H1 (cell line): ENCODE measurements at places on chromosomes 6 and 20. TPM values are rescaled to one million over a fixed set of nuclear protein-coding genes. Genes with fewer than 3 reads are reported as not detected.

DNA sequence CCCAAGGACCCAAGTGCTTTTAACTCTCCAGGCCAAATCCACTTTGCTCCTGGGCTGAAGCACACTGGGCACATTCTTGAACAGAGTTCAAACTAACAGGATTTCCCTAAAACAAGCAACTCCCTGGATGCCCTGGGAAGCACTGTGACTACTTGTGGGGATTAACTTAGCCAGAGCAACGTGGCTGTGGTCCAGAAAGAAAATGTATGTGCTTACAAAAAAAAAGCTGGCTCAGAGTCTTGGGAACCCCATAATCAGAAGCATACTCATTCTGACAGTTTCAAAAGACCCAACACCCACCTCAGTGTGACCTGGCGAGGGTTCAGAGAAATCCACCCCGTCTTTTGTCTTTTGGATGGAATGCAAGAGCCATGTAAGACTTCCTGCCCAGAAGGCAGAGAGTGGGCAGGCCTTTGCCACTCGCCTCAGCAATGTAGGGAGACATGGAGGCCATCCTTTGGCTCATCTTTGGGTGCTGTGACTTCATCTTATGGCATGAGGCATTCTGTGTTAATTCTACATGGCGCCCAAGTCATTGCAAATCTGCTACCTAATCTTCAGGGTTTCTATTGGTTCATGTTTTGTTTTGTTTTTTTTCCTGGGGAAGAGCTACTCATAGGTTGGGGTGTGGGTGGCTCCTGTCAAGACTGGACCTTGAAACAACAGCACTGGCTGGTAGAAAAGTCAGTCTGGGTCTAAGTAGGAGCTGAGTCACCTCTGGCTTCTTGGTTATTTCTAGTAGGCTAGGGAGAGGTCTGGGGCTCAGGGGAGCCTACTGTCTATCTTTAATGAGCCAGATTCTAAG is 248.6 kb upstream of the SUPT3H start:
- no peak overlapping the region for H3K27ac ChIP-seq
- H3K4me1 ChIP-seq: no peaks in the 10 kb centered on the region
- no peak for DNase-seq
- H3K27me3 ChIP-seq: no peaks in the 10 kb centered on the region
- H3K36me3 ChIP-seq: no peaks in the 10 kb centered on the region

GRCh38 chr6:125808060-125808459 is 17.3 kb downstream of the NCOA7 start:
- no peak overlapping the region for H3K27ac ChIP-seq
- H3K4me3 ChIP-seq: no peak overlapping the region
- no peak for DNase-seq
- no peaks in the 10 kb centered on the region for H3K27me3 ChIP-seq

GRCh38 chr6:21639316-21639715 is 45.8 kb downstream of the SOX4 start:
- DNase-seq: no peak
- H3K4me3 ChIP-seq: no peak overlapping the region

DNA sequence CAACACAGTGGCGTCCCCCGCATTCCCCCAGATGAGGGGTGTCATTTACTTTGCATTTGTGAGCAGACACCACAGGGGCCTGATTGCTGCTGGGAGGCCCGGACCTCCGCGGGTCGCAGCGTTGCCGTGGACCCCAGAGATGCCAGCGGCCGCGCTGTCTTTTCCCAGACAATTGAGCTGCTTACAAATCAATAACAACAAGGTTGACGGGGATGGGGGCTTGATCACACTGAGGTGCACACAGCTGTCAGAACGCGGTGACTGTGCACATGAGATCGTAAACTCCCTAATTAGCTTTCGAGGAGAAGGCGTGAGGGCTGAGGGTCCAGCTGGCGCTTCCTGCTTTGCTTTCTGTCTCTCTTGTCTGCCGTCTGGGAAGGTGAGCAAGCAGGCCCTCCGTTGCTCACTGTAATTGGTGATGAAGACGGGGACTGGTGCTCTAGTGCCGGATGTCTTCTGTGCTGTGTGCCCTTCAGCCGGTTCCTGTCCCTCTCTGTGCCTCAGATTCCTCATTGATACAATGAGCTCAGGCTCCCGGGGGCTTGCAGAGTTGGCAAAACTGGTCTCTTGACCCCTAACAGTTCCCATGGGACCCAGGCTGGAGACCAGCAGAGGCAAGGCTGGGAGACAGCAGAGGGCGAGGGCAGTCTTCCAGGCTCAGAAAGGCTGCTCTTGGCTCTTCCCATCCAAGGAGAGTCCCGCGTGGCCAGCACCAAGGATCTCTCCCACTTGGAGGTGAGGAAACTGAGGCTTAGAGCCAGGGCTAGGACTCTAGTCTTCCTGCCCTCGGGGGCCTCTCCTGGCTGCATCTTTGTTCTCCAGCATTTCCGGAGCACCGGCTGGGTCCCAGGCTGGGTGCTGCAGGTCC is 126.0 kb upstream of the PMEPA1 start:
- no peaks in the 10 kb centered on the region for H3K36me3 ChIP-seq
- peaks cover 4% of the 10 kb centered on the region; the same call in 1 of the 2 replicates for H3K27me3 ChIP-seq
- H3K27ac ChIP-seq: no peak overlapping the region
- no peaks in the 10 kb centered on the region for H3K4me1 ChIP-seq
- DNase-seq: no peak

- no peaks in the 10 kb centered on the region for H3K27me3 ChIP-seq
- H3K4me1 ChIP-seq: peaks cover 6% of the 10 kb centered on the region
- H3K36me3 ChIP-seq: no peaks in the 10 kb centered on the region
- H3K4me3 ChIP-seq: 0 out of 2 replicates have a peak overlapping the region, but pooled peaks have one; percentile 92
- H3K27ac ChIP-seq: no peak overlapping the region
Measured at GRCh38 chr6:36444470-36444869, 1.7 kb downstream of the KCTD20 start.

DNA sequence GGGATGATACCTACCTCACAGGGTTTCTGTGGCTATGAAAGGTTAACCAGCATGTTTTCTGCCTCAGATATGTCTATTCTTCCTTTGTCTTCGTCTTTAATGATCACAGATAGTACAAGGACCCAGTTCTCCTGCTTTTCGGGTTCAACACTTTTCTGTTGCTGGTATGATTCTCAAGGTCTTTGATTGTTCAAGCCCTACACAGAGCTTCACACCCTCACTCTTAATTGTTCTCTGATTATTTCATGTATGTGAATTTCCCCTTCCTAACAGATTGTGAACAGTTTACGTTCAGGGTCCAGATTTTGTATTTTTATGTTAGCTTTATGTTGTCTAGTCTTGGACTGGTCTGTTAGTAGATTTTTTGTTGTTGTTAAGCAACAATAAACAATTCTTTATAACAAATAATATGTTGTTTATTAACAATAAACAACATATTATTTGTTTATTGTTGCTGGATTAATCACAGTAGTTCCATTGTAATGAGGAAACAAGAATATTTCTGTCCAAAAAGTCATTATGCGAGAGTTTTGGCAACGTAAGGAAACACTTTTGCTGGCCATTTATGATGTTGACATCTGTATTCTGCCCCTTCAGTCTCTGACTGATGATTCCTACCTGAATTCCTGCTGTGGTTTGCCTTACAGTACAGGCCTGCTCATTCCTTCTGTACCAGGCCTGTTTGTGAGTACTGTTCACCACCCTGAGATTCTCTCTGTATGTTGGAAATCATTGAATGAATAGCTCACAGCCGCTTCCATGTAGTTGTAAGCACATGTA is 27.2 kb upstream of the TULP4 start:
- no peak overlapping the region for H3K4me3 ChIP-seq
- no peaks in the 10 kb centered on the region for H3K36me3 ChIP-seq
- H3K4me1 ChIP-seq: peaks cover 13% of the 10 kb centered on the region; the same call in 1 of the 2 replicates

GRCh38 chr6:32852844-32853540 is 512 bp downstream of the TAP1 start:
- no peaks in the 10 kb centered on the region for H3K4me1 ChIP-seq
- DNase-seq: peak; percentile 73
- peak overlapping the region; percentile 59 for H3K4me3 ChIP-seq
- no peak overlapping the region for H3K27ac ChIP-seq
- no peaks in the 10 kb centered on the region for H3K36me3 ChIP-seq
- H3K27me3 ChIP-seq: peaks cover 6% of the 10 kb centered on the region

GRCh38 chr6:142761756-142762155 is 183.2 kb downstream of the HIVEP2 start:
- DNase-seq: no peak
- H3K4me3 ChIP-seq: no peak overlapping the region
- no peak overlapping the region for H3K27ac ChIP-seq
- H3K27me3 ChIP-seq: no peaks in the 10 kb centered on the region
- H3K36me3 ChIP-seq: peaks cover 2% of the 10 kb centered on the region; the same call in 1 of the 2 replicates

- peaks cover 6% of the 10 kb centered on the region; the same call in 1 of the 2 replicates for H3K4me1 ChIP-seq
- no peaks in the 10 kb centered on the region for H3K36me3 ChIP-seq
- H3K27me3 ChIP-seq: no peaks in the 10 kb centered on the region
- no peak overlapping the region for H3K4me3 ChIP-seq
Measured at GRCh38 chr20:62567246-62568044, 74.9 kb upstream of the SLCO4A1 start.

- no peaks in the 10 kb centered on the region for H3K4me1 ChIP-seq
- no peak overlapping the region for H3K27ac ChIP-seq
- H3K4me3 ChIP-seq: no peak overlapping the region
- no peaks in the 10 kb centered on the region for H3K27me3 ChIP-seq
Measured at GRCh38 chr20:39871013-39871412, 818.0 kb downstream of the MAFB start.

DNA sequence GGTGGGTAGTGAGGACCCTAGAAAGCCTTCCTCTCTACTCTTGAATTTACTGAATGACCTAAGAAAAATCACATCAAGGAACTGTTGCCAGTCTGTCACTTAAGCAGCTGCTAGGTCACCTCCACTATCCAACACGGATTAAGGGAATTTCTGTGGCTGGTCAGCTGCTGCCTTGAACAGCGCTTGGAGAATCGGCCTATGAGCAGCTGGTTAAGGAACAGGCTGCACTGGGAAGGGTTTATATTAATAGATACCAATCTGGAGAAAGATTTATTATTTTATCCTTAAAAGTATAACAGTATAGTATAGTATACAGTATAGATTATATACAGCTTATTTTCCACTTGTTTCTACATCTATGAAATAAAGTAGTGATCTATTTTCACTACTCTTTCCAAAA is 6.5 kb downstream of the PTPRK start:
- H3K4me3 ChIP-seq: no peak overlapping the region
- DNase-seq: no peak
- no peak overlapping the region for H3K27ac ChIP-seq

GRCh38 chr20:40493071-40493470 is 196.0 kb downstream of the MAFB start:
- no peaks in the 10 kb centered on the region for H3K27me3 ChIP-seq
- no peak for DNase-seq
- H3K27ac ChIP-seq: no peak overlapping the region
- no peaks in the 10 kb centered on the region for H3K36me3 ChIP-seq

DNA sequence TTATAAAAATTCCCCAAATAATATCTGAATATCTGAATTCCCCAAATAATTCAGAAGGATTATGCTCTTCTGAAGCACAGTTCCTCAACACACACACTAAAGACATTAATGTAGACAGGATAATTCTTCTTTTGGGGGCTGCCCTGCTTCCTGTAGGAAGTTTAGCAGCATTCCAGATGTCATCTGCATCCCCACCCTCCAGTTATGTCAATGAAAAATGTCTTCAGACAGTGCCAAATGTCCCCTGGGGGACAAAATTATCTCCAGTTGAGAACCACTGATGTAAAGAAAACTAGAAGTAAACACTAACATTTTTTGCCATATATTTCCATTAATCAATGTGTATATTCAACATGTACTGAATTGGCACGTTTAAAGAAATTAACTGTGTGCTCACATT is 25.9 kb upstream of the NAA20 start:
- H3K4me3 ChIP-seq: no peak overlapping the region
- DNase-seq: no peak
- peaks cover 2% of the 10 kb centered on the region for H3K4me1 ChIP-seq
- H3K36me3 ChIP-seq: no peaks in the 10 kb centered on the region
- H3K27ac ChIP-seq: no peak overlapping the region

- H3K36me3 ChIP-seq: peaks cover 17% of the 10 kb centered on the region
- no peak overlapping the region for H3K4me3 ChIP-seq
- H3K27me3 ChIP-seq: no peaks in the 10 kb centered on the region
- no peak overlapping the region for H3K27ac ChIP-seq
- no peak for DNase-seq
- H3K4me1 ChIP-seq: no peaks in the 10 kb centered on the region; the same call in 1 of the 2 replicates
Measured at GRCh38 chr20:37991157-37991866, 41.9 kb downstream of the TTI1 start.

DNA sequence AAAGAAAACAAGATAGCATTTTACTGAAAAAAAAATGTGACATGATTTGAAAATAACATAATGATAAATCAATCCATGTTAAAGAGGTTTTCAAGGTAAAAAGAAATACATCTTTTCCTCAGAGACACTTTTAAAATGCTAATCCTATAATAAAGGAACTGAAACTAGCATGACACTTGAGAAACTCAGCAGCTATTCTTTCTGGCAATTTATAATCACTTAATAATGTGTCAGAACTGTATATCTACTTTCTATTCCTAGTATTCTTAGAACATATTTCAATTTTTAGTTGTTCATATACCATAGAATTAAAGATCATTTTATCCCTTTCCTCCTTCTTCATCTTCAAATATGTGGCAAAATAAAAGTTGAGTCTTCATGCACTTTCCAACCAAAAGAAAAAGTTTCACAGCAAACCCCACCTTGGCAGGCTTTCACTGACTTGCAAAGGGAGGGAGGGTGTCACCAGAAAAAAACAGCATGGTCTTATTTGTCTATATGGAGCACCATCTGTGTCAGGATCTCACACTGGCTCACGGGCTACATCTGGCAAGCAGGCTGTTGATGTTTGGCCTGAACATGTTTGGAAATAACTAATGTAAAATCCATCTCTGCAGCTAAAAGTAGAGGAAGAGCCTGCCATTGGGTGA is 48.5 kb downstream of the FHL5 start:
- H3K27ac ChIP-seq: no peak overlapping the region
- no peak for DNase-seq
- no peaks in the 10 kb centered on the region for H3K36me3 ChIP-seq
- no peak overlapping the region for H3K4me3 ChIP-seq
- H3K27me3 ChIP-seq: no peaks in the 10 kb centered on the region

- no peak overlapping the region for H3K4me3 ChIP-seq
- DNase-seq: no peak
- no peaks in the 10 kb centered on the region for H3K4me1 ChIP-seq
- H3K36me3 ChIP-seq: no peaks in the 10 kb centered on the region
Measured at GRCh38 chr6:130693944-130694343, 133.3 kb upstream of the SMLR1 start.

GRCh38 chr6:119323478-119323877 is 26.1 kb downstream of the MAN1A1 start:
- H3K4me3 ChIP-seq: no peak overlapping the region
- no peaks in the 10 kb centered on the region for H3K36me3 ChIP-seq
- H3K4me1 ChIP-seq: no peaks in the 10 kb centered on the region
- H3K27ac ChIP-seq: no peak overlapping the region
- no peak for DNase-seq

DNA sequence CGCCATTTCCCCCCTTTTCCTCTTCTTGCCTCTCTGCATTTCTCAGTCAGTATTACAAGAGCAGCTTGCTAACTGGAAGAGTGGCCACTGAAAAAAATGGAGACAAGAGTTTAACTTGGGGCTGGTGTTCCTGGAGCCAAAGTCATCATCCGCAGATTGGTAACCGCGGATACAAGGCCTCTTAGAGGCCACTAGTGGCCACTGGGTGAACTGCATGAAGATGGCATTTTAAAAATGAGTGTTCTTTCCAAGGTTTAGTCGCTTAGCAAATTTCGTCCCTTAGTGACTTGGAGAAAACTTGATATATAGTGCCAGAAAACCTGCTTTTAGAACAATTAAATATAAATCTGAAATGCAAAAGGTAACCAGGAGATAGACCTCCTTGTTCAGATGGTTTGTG is 4.8 kb downstream of the F13A1 start:
- H3K27me3 ChIP-seq: peaks cover 12% of the 10 kb centered on the region
- no peaks in the 10 kb centered on the region for H3K36me3 ChIP-seq
- no peak overlapping the region for H3K27ac ChIP-seq
- DNase-seq: peak; percentile 69
- no peak overlapping the region for H3K4me3 ChIP-seq

The CAGE1 gene
- 0.09 TPM in 1 of 2 replicates, not detected in the other for total RNA-seq

The AHCY gene
- total RNA-seq: 404 and 414 TPM in 2 replicates

The ZNF831 gene
- total RNA-seq: not detected in 2 replicates

The ADGRF1 gene
- total RNA-seq: not detected in 2 replicates

The HCRTR2 gene
- total RNA-seq: 0.19 TPM in 1 of 2 replicates, not detected in the other

The ABHD16B gene
- total RNA-seq: not detected in 2 replicates
